ENCODE measurements at places on chromosomes 6 and 20.

DNA sequence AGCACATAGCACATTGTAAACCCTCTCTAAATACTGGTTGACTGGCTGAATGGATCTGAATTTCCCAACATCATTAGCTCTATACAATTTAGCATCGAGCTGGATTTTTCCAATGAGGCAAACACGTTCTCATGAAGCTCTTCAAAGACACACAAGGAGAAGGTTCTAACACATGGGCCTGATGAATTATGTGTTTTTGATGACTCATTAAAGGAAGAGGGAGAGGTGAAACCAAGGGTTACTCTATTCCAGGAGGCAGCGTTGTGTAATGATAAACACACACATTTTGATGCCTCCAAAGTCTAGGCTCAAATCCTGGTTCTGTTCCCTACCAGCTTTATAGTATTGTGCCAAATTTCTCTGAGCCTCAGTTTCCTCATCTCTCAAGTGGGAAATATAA is 84.3 kb downstream of the PFDN4 start:
- DNase-seq = no peak

- DNase-seq = no peak
Observed at GRCh38 chr6:164531736-164532135, 777.7 kb downstream of the C6orf118 start.

GRCh38 chr6:29705389-29706231 is 17.6 kb upstream of the HLA-F start:
- no peak for DNase-seq

DNA sequence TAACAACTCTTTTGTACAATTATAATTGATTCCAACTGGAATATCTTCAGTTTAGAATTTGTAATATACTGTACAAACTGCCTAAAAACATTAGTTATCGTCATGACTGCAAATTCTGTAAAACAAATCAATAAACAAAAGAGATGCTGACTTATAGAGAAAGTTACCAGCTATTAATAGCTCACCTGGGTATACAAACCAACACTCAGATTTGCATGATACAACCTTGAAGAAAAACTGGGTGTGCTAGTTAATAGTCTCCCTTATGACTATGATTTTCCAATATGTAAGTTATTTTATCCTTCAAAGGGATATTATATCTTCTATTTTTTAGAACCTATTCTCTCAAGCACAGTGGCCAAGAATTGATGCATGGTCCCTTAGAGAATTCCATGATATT is 698.5 kb downstream of the FRK start:
- DNase-seq = no peak

DNA sequence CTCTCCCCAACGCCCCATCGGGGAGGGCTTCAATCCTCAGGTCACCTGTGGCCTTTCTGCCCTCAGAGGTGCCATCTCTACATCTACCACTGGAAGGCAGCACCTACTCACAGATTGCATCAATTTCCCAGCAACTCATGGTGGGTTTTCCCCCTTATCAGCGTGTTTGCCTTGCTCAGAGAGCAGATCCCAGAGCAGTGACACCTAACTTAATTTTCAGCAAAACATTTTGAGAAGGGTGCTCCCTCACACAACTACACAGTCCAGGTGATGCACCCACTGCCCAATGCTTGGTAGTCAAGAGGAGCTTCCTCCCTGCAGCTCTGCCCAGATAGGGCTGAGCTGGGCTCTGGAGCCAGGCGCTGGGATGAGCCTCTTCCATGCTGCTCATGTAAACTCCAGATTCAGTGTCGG is 48.2 kb downstream of the PLG start:
- peak; percentile 35 for DNase-seq
